ENCODE measurements at places on chromosomes 11 and 22.

GRCh38 chr22:40215266-40215665, 37.5 kb downstream of the TNRC6B start:
- peak; percentile 61 for DNase-seq

GRCh38 chr11:7514099-7514591, 346 bp downstream of the PPFIBP2 start:
- DNase-seq: peak; percentile 28

- DNase-seq: no peak
Observed at GRCh38 chr11:37689951-37690350, 1091.9 kb upstream of the RAG2 start.

- peak; percentile 42 for DNase-seq
Observed at GRCh38 chr11:70358753-70359152, 39.6 kb upstream of the CTTN start.

DNA sequence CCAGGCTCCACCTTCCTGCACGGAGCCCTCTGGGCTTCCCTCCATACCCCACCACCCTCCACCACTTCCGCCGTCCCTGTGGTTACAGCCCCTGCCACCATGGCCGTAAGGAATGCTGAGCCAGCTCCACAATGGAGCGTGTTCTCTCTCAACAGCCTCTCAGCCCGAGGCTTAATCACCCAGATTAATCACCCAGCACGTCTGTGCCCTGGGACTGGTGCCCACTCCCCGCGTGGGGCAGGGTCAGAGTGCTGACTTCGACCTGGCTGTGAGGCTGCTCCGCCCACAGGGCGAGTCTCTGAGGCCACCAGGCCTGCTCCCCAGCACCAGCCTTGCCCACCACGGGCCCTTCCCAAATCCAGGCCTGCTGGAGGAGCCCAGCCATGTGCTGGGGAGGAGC, 4.0 kb upstream of the TH start:
- no peak for DNase-seq

DNA sequence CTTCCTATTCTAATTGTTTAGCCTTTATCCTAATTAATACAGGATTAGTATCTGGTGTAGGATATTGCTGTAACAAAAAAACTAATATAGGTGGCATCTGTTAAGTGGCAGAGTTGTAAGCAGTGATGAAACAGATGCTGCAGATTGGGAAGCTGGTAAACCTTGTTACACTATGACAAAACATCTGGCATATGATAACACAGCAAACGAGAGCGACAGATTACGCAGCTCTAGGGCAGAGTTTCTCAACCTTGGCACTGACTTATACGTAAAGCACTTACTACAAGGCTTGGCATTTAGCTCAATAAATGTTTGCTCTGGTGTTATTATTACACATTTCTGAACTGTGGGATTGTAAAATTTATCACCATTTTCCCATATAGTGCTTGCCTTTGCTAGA, 137.0 kb downstream of the ATG16L2 start:
- peak; percentile 80 for DNase-seq

DNA sequence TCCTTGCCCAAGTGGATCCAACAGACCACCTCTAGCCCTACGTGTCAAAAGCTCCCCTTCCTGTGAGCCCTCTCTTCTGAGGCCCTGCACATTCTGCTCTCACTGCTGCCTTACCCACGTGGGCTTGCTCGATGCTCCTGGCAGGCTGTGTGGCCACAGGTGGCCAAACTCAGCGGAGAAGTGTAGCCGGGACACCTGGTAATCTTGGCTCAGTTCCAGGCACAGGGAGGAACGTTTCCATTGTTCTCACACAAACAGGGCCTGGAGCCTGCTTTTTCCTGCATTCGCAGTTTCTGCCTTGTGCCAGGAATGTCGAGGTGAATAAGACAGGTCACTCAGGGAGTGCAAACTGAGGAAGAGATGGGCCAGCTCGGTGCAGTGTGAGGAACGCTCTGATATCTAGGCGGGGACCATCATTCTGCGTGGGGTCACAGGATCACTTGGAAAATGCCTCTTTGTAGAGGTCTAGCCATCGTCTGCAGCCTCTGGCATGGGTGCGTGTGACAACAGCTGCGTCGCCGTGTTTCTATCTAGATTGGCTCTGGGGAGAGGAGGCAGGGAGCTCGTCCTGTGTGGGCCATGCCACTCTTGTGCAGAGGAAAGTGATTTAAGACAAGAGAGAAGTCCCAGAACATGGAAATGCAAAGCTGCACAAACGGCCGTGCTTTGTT, 127.6 kb upstream of the PARVA start:
- no peak for DNase-seq

- no peak for DNase-seq
Observed at GRCh38 chr11:22044126-22044525, 148.8 kb upstream of the ANO5 start.

DNA sequence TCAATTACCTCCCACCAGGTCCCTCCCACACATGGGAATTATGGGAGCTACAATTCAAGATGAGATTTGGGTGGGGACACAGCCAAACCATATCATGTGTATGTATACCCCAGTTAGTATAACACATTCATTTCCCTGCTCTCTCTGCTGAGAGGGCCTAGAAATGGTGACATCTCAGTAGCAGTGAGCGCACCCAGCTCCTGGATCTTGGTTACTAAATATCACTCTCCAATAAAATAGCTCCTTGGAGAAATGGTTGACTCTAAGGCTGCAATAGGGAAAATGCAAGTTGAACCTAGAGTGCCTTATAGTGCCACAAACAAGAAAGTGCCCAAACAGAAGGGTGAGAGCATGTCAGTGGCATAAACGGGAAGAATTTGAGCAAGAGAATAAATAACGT, 59.6 kb downstream of the ARHGEF12 start:
- DNase-seq: no peak

DNA sequence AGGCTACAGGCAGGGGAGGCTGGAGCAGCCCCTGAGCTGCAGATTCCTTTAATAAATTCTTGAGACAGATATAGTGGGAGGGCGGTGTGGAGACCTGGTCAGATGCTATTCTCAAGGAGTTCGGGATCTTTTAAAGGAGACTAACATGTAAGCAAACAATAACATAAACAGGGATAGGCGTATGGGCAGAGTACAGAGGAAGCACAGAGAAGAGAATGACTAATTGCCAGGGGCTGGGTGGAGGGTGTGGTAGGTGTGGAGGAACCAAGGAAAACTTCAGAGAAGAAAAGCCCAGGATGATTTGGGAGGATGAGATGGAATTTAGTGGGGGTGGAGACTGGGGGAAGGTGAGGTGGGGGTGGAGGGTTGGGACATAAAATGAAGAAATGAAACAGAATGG, 9.7 kb upstream of the HEPHL1 start:
- DNase-seq: no peak

DNA sequence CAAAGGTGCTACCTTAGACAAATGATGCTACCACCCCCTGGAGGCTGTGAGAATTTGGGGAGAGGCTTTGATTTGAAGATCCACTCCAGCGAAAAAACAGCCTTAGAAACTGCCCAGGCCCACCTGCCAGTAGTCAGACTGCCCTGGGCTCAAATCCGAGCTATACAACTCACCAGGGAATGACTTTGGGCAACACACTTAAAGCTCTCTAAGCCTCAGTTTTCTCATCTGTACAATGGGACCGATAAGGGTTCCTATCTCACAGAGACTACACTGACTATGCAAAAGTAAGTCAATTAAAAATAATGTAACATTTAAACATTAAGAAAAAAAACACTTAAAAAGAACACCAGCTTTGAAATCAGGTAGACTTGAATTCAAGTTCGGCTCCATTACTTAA, 19.9 kb downstream of the VWCE start:
- DNase-seq: no peak

DNA sequence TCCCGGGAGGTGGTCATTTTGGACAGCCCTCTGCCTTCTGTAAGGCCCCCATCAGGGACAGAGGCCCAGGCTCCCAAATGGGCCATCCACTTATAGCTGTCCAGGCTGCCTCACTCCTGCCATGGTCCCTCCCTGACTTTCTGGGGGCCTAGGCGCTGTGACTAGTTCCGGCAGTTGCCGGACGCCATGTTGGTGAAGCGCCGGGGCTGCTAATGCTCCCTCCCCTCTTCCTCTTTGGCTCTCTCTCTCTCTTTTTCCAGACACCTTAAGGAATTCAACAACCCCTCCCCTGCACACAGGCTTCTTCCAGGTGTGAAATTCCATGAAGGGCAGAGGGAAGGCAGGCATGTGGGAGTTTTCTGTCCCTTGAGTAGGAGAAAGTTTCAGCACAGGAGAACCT, 445.6 kb downstream of the SOX6 start:
- DNase-seq: no peak
